ENCODE measurements at places on chromosomes 3 and 15.

- DNase-seq, result no peak
Measured at GRCh38 chr3:188937389-188937788, 234.4 kb upstream of the TPRG1 start.

DNA sequence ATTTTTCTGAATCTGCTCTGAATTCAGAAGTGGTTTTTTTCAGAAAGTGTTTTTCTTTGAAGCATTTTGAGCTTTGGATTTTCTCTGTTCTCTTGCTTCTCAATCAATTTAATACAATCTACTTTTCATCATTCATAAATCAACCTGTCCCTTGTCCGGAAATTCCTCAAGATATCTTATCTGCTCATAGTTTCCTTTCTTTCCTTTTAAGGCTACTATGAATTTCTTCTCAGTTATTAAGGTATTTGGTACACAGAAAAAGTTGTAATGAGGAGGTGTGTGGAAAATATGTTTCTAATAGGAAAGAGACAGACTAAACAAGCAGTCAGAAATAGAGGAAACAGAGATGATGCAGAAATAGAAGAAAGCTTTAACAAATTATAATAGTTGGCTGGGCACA, 14.4 kb downstream of the CGGBP1 start:
- no peak for DNase-seq

DNA sequence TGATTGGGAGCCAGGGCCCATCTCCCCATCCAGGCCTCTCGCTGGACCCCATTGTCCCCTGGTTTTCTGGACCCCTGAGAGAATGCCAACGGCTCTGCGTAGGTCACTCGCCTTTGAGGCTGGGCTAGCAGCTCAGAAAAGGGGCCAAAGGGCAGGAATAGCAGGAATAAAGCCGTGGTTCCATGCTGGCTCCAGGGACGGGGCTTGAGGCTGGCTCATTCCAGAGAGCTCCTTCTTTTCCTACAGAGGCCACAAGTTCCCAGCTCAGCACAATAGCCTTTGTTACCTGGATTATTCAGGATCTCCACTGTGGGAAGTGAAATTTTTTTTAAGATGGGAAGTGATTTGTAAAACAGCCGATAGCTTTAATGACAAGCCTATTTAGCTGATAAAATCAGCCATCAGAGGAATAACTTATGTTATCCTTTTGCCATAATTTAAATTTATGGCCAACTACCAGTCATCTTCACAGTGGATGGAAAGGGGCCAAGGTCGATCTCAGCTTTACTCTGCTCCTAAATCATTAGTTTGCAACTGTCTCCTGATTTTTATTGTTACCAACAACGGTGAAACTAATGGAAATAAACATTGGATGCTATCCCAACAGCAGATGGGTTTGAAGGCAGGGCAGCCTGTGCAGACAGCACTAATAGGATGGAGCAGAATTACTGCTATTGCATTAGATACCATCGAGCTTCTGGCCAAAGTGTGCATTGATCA, 124.3 kb downstream of the TMEM266 start:
- no peak for DNase-seq

DNA sequence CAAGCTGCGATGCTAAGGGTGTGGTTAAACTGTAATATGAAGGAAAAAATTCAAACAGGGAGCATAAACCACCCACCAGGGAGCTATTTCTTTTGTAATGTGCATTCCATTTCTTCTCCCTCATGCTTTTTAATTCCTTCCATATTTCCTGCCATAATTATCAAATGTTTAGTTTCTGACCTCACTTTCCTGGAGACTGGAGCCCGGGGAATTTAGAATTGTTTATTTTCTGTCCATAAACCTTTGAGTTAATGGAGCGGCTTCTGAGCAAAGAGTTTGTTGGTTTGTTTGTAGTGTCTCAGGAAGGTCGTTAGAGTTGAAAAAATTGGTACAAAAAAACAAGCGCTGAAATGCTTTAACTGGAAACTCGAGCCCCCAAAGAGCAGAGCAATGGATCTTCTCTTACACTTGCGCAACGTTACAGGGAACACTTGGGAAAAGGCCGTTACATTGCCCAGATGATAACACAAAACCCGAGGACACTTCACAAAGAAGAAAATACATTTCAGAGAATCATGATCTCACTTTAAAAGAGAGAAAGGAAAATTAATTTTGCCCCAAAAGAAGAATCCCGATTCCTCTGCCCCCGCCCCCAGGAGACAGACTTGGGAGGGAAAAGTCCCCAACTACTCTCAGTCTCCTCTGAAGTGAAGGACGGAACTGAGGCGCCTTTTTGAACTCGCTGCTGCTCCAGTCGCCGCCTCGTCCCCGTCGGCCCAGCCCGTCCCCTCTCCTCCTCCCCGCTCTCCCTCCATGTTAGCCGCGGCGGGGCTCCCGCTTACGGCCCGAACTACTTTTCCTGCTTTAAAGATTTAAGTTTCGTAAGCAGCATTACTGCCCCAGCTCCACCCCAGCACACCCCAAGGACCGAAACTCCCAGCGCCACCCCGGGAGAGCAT, 842 bp downstream of the FSTL1 start:
- peak; percentile 82 for DNase-seq

DNA sequence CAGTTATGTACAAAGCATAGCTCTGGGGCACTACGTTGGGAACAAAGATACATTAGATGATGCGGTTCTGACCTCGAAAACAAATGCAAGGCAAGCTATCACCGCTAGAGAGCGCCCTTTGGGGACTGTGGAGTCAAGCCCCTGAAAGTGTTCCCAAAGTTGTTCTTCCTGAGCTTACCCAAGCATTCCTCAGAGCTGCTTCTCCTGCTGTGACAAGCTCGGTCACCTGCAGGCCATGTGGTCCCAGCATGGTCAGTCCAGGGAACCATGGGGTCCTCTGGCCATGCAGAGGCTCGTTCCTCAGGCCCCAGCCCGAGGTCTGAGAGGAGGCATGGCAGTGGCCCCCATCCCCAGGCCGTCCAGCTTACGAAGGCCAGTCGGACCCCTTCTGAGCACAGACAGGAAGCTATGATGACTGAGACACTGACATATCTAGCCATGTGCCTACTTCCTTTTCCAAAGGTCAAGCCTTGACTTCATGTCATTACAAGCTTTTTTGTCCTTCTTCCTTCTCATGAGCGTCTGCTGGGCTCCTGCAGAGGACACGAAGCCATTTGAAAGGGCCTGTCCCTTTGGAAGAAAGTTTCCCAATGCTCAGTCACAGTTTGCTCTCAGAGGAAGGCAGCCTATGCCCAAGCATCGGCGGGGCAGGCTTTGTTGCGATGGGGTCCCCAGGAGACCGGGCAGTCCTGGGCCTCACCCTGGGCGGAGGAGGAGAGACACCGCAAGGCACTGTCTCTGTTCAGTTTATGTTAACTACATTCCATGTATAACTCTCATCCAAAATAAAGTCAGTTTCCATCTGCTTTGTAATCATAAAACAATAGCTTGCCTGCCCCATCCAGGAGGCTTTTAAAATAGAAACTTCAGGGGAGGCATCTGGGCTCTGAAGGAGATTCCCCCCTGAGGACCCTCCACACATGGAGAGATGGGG, 79.3 kb downstream of the ATP10A start:
- DNase-seq, result peak; percentile 62

DNA sequence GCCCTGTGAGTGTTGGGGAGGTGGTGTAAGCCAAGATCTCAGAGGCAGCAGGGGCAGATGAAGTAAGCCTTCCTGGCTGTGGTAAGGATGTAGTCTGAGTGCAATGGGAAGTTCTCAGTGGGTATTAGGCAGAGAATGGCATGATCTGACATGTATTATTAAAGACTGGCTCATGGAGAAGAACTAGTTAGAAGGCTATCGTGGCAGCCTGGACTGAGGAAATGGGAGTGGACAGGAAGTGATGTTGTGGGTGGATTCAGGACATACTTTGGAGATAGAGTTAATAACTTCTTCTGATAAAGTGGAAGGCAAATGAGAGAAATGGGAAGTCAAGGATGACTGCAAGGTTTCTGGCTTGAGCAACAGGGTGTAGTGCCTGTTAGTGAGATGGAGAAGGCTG, 250.9 kb upstream of the CFAP20DC start:
- DNase-seq, result no peak

- DNase-seq, result no peak
Measured at GRCh38 chr15:23761386-23761785, 74.3 kb upstream of the NDN start.

DNA sequence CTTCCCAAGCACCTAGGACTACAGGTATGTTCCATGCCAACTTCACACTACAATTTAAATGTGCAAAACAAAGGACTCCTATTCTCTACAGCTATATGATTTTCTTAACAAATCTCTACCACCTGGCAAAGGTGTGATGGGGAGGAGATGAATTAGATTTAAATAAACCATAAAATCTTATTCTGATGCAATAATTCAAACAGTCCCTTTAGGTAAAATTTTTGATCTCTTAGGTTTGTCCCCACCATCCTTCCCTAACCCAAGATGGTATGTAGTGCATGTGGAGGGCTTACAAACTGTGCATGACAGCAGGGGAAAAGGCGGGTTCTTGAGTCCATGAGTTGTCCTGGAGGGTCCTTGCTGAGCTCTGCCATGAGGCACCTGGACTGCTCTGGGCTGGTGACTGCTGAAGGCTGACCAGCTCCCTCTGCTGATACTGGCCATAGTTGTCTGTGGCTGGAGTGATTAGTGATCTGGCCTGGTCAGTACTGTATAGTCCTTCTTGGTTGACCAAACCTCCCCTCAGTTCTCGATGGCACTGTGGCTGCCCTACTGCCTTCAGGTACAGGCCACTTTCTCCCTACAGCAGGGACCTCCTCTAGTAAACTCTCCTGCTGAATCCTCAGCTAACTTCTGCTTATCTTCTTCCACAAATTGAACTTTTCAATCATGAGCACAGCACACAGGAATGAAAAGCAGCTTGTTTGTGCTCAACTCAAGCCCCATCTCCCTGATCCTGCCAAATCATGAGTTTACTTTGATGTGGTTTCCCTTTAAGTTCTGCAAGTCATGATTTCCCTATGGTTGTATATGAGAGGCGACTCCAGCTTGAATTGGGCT, 30.1 kb downstream of the CFAP161 start:
- DNase-seq, result peak; percentile 87

DNA sequence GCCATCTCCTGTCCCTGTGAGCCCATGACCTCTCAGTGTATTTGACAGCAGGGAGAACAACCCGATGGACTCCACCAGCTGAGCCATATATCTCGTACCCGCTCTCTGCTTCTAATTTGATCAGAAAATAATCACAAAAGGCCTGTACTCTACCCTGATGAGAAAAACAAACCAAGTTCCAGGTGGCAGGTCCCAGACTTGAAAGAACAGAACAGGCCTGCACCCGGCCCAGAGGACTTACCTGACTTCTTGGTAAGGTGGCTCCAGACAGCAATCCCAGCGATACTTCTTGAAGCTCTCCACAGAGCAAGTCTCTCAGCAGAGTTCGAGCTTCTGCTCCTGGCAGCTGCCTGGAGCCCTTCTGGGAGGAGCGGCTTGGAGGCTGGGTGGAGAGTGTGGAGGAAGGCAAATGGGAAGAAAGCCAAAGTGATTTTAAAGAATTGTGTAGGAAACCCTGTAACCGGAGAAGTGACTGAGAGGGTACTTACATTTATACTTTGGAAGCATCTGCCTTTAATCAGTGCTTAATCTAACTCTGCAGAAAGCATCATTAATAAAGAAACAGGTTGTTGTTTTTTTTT, 91.6 kb downstream of the SCN11A start:
- DNase-seq, result peak; percentile 11

- DNase-seq, result no peak
Measured at GRCh38 chr3:46090161-46090591, 62.9 kb upstream of the XCR1 start.

DNA sequence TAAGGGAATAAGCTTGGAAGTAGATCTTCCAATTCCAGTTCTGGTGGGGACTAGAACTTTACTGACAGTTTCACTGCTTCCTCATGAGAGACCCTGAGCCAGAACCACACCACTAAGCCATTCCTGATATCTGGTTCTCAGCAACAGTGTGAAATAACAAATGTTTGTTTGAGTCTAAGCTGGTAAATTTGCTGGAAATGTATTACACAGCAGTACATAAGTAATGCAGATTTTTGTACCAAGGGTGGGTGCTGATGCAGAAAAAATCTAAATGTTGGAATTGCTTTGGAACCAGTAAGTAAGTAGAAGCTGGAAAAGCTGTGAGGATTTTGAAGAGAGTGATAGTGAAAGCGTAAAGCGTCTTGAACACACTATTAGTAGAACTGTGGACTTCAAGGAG, 14.4 kb upstream of the AKAP13 start:
- DNase-seq, result no peak

- DNase-seq, result no peak
Measured at GRCh38 chr15:90268415-90268814, 2.9 kb downstream of the NGRN start.

DNA sequence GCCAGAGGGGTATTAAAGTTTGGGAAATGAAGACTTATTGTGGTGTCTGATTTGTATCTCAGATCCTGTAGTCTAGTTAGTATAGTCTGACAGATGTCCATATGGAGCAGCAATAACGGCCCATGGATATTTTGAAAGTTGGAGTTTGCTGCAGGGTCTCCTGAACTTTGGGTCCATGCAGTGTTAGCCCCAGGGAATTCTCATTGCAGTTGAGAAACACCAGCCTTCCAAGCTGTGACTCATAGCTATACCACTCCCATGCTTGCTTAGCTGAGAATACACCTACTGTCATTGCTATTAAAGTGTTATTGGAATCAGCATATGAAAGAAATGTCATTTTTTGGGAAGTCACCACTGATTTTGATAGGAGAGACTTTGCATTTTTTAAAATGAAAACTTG, 29.2 kb downstream of the TMOD2 start:
- DNase-seq, result peak; percentile 45

DNA sequence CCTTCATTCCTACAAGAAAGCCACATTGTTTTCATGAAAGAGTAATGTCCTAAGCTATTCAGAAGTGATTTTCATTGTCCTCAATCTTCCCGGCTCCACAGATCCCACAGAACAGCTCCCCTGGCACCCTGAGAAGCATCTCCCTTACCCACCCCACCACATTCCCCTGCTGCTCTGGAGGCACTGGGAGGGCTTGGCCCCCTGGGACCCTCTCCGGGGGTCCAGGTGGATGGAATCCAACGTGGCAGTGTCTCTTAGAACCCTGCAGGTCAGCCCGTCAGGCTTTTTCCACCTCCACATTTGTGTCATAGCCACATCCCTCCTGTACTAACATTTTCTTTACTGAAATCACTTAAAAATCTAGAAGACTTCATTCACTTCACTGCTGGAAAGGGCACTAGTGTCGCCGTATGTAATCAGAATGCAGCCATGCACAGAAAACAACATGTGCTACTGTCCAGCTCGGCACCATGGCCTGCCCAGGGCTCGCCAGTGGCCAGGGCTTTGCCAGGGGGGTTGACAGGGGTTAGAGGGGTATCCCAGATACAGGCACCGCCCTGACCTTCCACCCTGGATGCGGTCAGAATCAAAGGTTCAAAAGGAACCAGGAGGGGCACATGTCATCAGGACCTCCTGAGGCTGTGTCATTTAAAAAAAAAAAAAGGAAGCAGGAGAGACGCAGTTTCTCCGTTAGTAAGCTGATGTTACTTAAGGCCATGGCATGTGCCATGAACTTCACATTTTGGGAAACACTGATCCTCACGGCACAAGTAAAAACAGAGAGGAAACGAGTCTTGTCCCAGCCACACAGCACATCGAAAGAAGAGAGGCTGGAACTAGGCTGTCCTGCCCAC, 106.3 kb downstream of the LSM3 start:
- DNase-seq, result no peak

- peak; percentile 40 for DNase-seq
Measured at GRCh38 chr3:87856126-87856525, 202.7 kb downstream of the CGGBP1 start.

GRCh38 chr15:101174152-101174920, 77.5 kb downstream of the CHSY1 start:
- no peak for DNase-seq

GRCh38 chr3:72238801-72239200, 453.9 kb upstream of the PROK2 start:
- peak; percentile 54 for DNase-seq
